ENCODE measurements at places on chromosomes 3 and 15.

DNA sequence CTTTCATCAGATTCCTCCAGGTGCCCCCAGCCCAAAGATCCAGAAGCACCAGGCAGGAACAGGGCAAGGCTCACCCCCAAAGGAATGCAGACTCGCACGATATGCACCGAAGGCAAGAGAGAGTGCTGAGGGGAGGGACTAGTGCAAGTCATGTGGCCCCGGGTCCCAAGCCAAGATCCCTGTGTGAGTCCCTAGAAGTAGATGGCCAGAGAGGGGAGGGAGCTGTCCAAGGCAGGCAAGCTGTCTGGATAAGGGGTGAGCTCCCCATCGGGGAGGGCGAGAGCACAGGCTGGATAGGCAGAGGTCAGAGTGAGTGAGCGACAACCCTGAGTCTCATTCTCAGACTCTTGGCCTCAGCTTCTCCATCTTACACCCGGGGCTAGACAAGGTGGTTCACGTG is 171.5 kb upstream of the LINGO1 start:
- no peak for DNase-seq

DNA sequence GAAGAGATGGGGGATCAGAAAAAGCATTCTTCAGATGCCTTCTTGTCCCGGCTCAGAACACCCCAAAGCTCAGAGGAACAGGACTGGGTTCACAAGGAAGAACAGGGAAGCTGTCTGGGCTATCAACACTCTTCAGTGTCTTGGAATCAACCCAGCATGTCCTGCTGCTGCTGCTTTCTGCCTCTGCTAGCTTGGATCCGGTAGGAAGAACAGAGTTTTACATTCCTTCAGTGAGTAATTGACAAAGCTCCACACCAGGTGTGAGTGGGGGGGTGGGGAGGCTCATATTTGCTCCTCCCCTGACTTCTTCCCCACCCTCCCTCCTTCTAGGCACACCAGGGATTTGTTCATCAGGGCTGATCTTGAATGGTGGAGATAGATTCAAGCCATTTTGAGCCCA is 13.1 kb upstream of the ETV5 start:
- no peak for DNase-seq

GRCh38 chr3:102526865-102527264 is 92.0 kb downstream of the ZPLD1 start:
- no peak for DNase-seq

GRCh38 chr3:51669241-51670052 is 1.6 kb upstream of the TEX264 start:
- peak; percentile 87 for DNase-seq

DNA sequence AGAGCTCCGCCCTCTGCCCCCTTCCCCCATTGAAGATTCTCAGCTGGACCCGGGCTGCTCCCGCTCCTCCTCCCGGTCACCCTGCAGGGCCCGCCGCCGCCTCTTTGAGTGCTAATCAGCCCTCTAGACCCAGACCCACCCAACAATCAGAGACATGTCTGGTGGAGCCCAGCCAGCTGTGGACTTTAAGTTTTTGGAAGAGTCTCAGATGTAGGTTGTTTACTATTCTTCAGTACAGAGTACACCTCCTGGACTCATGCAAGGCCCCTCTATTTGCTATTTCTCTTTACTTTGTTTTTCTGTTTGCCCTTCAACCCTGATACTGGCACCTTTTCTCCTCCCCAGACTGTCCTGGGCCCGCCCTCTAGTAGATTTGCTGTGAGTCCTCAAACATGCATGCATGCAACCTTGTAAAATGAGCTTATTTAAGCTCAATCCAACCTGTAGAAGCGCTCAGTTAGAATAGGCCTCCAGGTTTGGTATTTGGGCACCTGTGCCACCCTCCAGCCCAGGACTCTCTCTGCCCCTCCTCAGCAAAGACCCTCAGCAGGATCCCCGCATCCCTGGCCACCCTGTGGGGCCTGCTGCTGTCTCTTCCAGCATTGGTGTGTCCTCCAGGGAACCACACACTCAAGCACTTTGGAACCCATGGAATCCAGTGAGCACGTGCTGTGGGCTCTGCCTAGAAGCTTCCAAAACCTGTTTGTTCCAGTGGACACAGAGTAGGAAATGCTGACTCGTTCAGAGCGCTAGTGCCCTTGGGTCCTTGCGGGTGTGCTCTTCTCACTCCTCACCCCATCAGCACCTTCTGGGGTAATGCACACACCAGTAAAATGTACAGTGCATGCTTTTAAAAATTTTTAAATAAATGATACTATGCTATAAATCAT is 4.6 kb downstream of the PRR23E start:
- no peak for DNase-seq

DNA sequence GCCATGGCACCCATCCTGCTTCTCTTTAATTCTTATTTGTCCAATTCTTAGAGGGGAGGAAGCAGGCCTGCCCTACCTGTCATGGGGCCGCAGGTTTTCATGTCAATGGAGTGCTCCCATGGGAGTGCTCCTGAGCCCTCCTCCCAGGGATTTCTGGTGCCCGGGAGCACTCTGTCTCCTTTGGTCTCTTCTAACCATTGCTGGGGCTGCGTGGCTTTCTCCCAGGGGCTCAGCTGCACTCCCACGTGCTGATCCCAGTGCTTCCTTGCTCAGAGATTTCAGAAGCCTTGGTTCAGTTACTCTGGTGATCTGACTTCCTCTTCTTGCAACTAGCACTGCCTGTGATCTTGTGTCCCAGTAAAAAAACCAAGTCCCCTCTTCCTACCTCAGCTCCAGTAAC is 68.0 kb upstream of the ARL8B start:
- no peak for DNase-seq

DNA sequence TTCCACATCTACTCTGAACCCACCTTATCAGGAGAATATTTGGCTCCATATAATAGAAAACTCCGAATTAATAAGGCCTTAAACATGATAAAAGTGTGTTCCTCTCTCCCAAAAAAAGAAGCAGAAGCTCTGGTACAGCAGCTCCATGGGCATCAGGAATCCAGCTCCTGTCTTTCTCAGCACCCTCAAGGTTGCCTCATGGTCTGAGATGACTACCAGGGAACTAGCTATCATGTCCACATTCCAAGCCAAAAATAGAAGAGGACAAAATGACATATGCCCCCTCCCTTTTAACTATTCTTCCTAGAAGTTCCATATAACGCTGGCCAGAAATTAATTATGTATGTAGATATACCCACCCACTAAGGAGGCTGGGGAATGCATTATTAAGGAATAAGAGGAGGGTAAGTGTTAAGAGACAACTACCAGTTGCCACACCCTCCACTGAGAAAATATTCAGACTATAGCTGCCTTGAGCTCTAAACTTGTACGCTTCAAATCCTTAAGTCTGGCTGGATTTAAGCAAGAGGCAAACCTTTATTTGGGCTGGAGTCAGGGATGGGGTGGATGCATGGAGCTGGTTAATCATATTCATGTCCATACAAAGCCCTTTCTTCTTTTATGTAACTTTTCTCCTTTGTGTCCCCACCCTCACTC is 35.8 kb upstream of the CTDSPL start:
- DNase-seq: no peak

GRCh38 chr3:63753567-63753966 is 65.5 kb upstream of the C3orf49 start:
- peak; percentile 51 for DNase-seq

DNA sequence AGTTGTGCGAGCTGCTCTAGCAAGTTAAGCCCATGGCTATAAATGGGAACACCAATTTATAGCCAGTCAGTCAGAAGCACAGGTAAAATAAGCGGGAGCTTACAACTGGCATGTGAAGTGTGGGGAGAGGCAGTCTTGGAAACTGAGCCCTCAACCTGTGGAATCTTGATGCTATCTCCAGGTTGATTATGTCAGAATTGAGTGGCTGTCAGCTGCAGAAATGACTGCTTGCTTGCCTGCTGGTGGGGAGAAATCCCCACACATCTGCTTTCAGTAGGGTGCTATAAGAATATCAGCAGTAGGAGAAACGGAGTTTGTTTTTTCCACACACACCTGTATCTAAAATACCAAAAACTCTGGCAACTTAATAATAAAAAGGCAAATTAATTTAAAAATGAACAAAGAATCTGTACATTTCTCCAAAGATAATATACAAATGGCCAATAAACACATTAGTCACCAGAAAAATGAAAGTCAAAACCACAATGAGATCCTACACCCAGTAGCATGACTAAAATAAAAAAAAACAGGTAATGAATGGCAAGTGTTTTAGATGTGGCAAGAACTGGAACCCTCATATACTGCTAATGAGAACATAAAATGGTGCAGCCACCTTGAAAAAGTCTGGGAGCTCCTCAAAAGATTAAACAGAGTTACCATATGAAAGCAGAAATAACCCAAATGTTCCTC is 26.0 kb upstream of the MAP4 start:
- no peak for DNase-seq

DNA sequence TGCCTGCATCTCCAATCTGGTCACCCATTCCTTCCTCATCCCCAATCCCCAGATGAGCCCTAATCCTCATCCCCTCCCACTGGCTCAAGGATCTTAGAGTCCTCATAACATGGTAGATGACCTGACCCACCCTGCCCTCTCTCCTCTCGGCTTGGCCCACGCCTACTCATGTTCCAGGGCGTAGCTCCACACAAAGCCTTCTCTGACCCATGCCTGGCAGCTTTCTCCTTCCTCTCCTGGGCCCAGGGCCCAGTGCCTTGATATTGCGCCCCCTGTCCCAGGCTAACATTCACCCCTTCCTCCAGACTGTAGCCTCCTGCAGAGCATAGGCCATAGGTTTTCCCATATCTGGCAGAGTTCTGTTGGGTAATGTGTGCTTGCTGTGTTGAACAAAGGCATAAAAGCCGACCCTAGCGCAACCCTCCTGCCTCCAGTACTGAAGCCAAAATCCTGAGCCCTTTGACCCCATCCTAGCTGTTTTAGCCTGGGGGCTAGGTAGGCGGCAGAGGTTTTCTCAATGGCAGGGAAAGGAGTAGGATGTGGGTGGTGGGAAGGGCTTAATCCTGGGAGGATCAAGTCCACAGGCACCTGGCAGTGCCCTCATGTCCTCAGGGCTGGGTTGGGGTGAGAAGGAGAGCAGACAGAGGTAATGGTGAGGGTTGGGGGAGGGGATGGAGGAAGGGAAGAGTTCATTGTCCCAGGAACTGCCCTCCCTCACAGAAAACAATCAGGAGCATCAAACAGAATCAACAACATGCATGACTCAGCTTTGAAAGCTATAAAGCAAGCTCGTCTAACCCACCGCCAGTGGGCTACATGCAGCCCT is 35.5 kb downstream of the MESD start:
- DNase-seq: no peak

DNA sequence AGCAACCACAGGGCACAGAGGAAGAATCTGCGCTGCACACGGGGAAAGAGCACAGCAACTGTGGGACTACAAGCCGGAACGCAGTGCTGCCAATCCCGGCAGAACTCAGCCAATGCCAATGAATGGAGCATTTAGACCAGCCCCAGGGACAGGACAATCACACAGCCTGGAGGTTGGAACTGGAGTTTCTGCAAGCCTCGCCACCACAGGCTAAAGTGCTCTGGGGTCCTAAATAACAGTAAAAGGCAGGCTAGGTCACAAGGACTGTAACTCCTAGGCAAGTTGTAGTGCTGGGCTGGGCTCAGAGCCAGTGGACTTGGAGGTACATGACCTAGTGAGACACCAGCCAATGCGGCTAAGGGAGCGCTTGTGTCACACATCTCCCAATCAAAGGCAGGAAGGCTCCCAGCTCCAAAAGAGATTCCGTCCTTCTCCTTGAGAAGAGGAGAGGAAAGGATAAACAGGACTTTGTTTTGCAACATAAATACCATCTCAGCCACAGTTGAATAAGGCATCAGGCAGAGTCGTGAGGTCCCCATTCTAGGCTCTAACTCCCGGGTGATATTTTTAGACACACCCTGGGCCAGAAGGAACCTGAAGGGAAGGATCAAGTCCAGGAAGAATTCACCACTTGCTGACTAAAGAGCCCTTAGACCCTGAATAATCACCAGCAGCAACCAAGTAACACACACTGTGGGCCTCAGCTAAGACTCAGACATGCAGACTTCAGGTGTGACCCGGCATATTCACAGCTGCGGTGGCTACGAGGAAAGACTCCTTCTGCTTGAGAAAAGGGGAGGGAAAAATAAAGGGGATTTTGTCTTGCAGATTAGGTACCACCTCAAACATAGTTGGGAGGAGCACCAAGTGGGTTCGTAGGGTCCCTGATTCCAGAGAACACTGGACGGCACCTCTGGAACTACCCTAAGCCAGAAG is 85.5 kb upstream of the XXYLT1 start:
- peak; percentile 7 for DNase-seq

GRCh38 chr3:156175570-156175969 is 55.2 kb downstream of the KCNAB1 start:
- DNase-seq: no peak

GRCh38 chr3:93992207-93992606 is 12.3 kb downstream of the ARL13B start:
- DNase-seq: no peak

- peak; percentile 78 for DNase-seq
These were observed 24.3 kb downstream of the TBC1D21 start for GRCh38 chr15:73897441-73898261.

DNA sequence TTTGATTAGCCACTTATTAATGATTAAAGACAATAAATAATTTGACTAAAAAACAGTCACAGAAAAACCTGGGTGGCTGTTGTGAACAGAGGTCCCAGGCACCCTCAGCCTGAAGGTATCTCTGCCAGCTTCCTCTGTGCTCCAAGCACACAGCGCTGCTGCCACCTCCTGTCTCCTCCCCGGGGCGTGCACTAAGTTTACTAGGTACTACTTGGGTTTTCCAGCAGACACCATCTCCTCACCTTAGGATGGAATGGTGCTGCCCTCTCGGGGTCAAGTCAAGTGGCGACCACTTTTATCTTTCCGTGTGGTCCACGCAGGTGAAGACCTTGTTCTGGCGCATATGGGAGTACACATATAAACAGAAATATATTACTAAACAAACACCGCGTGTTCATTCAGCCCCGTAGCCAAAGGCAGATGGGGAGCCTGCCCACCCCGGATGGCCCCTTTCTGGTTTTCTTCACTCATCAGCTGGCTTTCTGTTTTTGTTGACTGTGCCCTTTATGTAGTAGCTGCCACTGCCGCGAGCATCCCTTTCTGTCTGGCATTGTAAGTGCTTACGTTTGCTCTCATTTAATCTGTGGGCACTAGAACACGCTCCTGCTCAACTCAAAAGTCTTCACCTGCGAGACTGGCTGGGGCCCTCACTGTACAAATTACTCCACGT is 128.0 kb downstream of the LRIG1 start:
- DNase-seq: peak; percentile 12

DNA sequence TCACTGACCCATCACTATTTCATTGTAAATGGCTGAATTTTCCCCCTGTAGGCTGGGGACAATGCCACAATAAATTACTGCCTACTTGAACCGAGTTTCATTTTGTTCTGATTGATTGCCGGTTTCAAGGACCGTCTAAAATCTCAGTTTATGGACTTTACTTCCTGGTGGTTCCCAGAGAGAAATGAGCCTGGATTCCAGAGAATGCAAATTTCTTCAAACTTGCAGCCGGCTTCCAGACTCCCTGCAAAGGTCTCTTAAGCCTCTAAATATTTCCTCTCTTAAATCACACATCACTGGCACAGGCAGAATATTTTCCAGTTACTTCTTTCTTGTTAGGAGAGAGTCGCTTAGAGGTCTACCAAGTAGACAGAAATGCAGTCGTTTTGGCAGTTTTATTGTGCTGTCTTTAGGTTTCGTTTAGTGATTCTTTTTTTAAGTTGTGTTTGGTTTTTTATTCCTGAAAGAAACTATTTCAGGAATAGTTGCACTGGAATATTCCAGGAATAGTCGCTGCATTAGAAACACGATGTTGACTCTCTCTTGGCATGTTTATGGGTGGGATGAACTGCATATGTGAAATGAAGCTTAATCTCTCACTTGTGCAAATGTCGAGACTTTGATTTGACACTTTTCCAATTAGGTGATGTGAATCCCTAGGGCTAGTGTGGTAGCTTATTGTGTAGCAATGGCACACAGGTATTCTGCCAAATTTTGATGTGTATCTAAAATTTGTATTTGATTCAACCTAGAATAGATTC is 284.1 kb upstream of the NR2E3 start:
- peak; percentile 25 for DNase-seq

GRCh38 chr3:143628971-143629370 is 219.3 kb downstream of the SLC9A9 start:
- no peak for DNase-seq

Measured in fibroblast of pulmonary artery (primary cell).